Activated CD4-positive, alpha-beta T cell treated with anti-CD3 and anti-CD28 coated beads for 24 hours (primary cell): ENCODE measurements at places on chromosomes 13 and 19.

DNA sequence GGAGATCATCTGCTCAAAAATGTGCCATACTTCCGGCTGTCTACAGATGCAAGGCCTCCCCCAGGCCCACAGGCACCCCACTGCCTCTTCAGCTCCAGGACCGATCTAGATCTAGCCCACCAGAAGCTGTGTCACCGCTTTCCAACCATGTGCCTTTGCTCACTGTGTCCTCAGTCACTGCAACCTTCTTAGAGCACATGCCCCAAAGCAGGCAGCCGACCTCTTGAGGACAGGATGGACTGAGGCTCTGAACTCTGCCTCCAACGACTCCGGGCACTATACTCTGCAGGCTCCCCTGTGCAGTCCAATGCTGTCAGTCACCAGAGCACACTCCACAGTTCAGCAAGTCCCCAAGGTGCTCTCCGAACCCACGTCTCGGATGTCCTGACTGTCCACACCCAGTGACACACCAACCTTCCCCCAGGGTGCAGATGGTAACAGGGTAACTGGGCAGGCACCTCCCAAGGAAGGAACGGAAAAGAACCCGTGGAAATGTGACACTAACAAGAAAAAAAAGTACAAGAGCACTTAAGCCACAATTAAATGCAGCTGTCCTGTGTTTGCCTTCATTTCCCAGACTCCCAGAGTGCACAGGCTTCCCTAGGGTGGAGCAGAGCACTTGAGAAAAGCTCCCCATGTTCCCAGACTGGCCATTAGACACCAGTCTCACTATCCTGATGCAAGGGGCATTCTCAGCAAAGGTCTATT lies 4.8 kb downstream of the STK24 start:
- DNase-seq = no peak

DNA sequence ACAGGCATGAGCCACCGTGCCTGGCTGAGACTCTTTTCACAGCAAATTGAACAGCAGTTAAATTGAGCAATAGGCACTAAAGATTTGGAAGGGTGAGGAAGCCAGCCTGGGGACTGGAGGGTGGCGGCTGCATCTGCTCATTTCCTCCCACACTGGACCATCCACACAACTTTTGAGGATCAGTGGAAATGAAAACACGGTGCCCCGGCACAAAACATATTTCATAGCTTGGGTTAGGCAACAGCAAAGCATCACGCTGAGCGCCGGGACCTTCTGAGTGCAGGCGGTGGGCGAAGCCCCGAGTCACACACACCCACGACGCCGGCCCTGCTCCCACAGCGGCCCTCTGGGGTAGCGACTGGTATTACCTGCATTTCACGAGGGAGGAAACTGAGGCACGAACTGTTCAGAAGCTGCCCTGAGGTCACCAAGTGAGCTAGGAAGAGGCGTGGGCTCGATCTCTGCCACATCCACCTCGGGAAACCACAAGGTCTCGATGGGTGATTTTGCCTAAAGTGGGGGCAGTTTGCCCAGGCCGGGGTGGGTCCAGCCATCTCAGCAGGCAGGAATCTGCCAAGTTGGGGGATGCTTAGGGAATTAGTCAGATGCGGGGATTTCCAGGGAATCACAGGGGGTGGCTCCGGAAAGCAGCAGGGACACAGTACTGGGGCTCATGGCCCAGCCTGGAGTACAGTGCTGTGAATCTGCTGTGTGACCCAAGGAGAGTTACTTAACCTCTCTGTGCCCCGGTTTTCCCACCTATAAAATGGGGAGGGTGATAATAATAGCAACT lies 3.5 kb upstream of the SBNO2 start:
- DNase-seq = no peak

DNA sequence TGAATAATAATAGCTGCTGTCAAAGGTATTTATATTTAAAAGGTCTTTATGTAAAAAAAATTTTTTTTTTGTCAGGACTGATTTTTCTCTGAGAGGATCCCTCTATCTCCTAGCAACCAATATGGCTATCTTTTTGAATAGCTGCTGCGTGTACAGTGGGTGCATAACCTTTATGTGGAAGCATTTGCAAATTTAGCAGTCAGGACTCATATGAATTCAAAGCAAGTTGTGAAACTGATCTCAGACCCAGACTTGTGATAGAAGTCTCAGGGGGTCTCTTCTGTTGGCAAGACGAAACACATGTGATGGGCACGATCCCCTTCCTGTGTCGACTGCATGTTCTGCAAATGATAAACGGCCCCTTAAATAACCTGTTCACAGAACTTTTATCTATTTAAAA lies 114.1 kb upstream of the ARGLU1 start:
- no peak for DNase-seq

GRCh38 chr13:110879482-110879881 lies 35.4 kb downstream of the ANKRD10 start:
- no peak for DNase-seq

DNA sequence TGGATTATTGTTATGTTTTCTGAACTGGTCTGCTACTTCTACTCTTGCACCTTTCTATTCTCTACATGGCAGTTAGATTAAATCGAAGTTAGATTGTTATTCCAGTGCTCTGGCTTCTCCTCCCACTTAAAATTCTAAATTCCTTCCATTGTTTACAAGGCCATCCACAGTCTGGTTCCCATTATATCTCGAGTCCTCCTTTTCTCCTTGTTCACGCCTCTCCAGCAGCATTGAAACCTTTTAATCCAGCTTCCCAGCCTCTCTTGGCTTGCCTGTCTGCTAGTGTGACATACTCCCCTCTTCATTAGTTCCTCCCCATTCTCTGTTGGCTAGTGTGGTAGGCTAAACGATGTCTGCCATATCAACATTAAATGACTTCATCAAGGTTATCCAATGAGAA lies 54.5 kb downstream of the DNAJC15 start:
- DNase-seq = no peak

DNA sequence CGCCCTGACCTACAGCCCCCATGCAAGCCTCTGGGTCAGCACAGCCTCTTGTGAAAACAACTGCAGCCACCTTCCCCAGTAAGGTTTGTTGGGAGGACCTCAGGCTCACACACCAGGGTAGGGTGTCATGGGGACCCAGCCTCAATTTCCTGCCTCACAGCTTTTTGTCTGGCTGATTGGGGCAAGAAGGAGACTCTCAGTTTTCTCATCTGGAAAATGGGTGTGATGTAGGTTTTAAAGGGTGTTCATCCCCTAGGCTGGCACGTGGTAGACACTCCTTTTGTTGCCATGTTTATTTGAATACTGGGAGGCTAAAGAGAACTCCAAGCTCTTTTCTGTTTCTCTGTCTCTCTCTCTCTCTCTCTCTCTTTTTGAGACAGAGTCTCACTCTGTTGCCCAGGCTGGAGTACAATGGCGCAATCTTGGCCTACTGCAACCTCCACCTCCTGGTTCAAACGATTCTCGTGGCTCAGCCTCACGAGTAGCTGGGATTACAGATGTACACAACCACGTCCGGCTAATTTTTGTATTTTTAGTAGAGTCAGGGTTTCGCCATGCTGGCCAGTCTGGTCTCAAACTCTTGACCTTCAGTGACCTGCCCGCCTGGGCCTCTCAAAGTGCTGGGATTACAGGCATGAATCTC lies 18.2 kb upstream of the PLAUR start:
- DNase-seq = no peak

- no peak for DNase-seq
These were observed 84.1 kb upstream of the ATXN8OS start for GRCh38 chr13:70023516-70023915.

GRCh38 chr19:14054099-14054498 lies 7.8 kb downstream of the PALM3 start:
- DNase-seq = no peak

GRCh38 chr13:30829145-30829832 lies 76.8 kb upstream of the MEDAG start:
- DNase-seq = no peak

DNA sequence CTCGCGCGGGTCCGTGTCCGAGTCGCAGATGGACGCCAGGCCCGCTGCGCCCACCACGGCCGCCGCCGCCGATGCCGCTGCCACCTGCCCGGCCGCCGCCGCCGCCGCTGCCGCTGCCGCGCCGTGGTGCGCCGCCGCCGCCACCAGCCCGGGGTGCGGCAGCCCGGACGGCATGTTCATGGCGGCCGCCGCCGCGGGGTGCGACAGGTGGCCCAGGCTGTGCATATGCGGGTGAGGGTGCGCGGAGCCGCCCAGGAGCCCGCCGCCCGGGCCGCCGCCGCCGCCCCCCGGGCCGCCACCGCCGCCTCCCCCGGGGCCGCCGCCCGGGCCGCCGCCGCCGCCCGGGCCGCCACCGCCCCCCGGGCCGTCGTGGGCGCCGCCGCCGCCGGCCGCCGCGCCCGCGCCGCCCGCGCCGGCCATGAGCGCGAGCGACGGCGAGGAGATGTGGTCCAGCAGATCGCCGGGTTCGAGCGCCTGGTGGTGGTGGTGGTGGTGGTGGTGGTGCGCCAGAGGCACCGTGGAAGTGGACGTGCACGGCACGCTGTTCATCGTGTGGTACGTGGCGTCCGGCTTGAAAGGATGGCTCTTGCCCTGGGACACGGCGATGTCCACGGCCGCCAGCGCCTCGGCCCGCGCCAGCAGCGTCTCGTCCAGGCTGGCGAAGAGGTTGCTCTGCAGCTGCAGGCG lies 1.3 kb downstream of the POU4F1 start:
- no peak for DNase-seq

GRCh38 chr13:104137416-104137815 lies 1071.2 kb upstream of the SLC10A2 start:
- no peak for DNase-seq
